ENCODE measurements at places on chromosomes 13 and 19. TPM values are rescaled to one million over a fixed set of nuclear protein-coding genes. Genes with fewer than 3 reads are reported as not detected.

SYNGR4 gene
- total RNA-seq: not detected

ATP4B gene
- not detected for total RNA-seq

RYR1 gene
- 1.3 TPM for total RNA-seq

CYP2A7 gene
- total RNA-seq: not detected

ARL11 gene
- 0.22 TPM for total RNA-seq

JSRP1 gene
- 1.0 TPM for total RNA-seq

LRRC4B gene
- not detected for total RNA-seq

AMER2 gene
- not detected for total RNA-seq

EHD2 gene
- 0.70 TPM for total RNA-seq

ZNF506 gene
- total RNA-seq: 31.7 TPM

CEACAM7 gene
- total RNA-seq: not detected

NMRK2 gene
- not detected for total RNA-seq

KLF1 gene
- not detected for total RNA-seq

APOC1 gene
- not detected for total RNA-seq

CD37 gene
- total RNA-seq: 288 TPM

RXFP2 gene
- not detected for total RNA-seq
